NAMALWA (cell line): ENCODE measurements at places on chromosomes 3 and 15.

GRCh38 chr3:37291275-37291700 is 116.9 kb upstream of the LRRFIP2 start:
- DNase-seq, result no peak

DNA sequence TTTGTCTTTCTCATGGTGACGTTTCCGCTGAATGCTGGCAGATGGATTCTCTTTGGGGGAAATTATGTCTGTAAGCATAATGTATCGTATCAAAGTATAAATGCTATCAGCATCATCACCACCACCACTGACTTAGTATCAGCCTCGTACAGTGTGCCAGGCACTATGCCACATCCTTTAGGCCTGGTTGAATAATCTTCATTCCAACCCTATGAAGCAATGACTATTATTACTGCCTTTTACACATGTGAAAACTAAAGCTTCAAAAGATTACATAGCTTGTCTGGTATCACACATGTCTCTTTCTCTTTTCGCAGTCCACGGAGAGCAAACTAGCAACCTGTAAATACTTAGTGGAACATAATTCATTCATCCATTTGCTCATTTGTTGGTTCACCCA is 166.7 kb upstream of the PRICKLE2 start:
- DNase-seq, result no peak

DNA sequence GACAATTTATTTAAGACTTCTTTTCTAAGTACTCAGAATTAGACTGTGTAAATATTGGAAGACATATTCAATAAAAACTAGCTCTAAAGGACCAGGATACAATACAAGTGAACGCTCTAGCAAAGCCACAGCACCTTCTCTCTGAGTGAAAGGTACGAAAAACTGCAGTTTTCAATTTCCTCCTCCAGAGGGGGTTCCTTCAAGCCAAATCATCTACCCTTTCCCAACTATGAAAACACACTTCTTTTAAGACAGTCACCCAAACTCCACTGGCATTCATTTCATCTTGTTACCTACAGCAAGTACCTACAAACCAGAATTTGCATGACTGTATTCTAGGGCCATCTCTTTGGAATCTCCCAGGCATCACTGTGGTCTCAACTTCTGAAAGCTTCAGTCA is 165.8 kb downstream of the ERC2 start:
- peak; percentile 27 for DNase-seq

- no peak for DNase-seq
These were observed 49.5 kb downstream of the GLDN start for GRCh38 chr15:51390966-51391422.

GRCh38 chr3:14146381-14147065 is 21.7 kb downstream of the TMEM43 start:
- DNase-seq, result no peak

DNA sequence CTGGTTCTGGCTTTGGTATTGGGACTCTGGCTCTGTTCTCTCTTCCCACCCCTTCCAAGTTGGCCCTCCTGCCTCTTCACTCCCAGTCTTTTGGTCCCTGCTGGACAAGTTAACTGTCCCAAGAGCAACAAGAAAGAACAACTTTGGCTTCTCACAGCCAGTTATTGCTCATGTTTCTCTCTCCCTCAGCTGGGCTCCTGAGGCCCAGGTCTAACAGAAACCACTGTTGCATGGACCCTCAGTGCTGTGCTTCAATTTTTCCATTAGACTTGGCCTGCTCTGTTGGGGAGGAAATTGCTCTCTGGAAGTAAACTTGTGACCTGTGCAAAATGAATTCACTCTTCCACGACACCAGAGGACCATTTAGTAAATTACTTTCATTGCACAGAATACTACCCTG is 64.5 kb downstream of the CHST2 start:
- DNase-seq, result no peak

- DNase-seq, result no peak
These were observed 47.3 kb downstream of the ADAM10 start for GRCh38 chr15:58702233-58702632.

DNA sequence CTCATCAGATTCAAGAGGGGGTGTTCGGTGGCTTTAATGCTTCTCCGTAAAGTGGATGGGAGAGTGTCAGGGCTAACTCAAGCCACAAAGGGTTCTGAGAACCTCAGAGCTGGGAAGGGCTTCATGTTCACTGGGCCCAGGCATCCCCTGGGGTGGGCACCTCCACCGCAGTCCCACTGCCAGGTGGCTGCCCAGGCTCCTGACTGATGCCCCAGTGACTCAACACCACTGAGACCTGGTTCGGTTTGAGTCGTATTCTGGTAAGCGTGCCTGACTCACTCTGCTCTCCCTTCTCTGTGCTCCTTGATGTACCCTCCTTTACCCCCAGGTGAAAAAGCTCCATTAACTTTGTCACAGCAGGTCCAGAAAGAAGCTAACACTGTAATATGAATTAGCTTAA is 304.6 kb downstream of the RPLP1 start:
- no peak for DNase-seq

- no peak for DNase-seq
These were observed 122.0 kb upstream of the SLC7A14 start for GRCh38 chr3:170707899-170708298.

- no peak for DNase-seq
These were observed 50.4 kb upstream of the MYZAP start for GRCh38 chr15:57541271-57541670.

- no peak for DNase-seq
These were observed 265.8 kb downstream of the TAFA4 start for GRCh38 chr3:68666429-68667136.

GRCh38 chr3:69094467-69095205 is 9.9 kb downstream of the ARL6IP5 start:
- no peak for DNase-seq

DNA sequence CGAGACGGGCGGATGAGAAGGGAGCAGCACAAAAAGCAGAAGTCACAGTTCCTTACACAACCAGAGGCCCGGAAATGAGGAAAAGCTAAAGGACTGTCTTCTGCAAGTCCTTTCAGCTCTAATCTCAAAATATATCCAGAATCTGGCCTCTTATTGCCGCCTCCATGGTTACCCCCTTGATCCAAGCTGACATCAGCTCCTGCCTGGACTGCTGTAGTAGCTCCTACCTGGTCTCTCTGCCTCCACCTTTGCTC is 324.0 kb upstream of the ROPN1 start:
- no peak for DNase-seq

- DNase-seq, result no peak
These were observed 43.5 kb downstream of the FMN1 start for GRCh38 chr15:33150971-33151370.

GRCh38 chr3:103218146-103218545 is 783.3 kb downstream of the ZPLD1 start:
- DNase-seq, result no peak

DNA sequence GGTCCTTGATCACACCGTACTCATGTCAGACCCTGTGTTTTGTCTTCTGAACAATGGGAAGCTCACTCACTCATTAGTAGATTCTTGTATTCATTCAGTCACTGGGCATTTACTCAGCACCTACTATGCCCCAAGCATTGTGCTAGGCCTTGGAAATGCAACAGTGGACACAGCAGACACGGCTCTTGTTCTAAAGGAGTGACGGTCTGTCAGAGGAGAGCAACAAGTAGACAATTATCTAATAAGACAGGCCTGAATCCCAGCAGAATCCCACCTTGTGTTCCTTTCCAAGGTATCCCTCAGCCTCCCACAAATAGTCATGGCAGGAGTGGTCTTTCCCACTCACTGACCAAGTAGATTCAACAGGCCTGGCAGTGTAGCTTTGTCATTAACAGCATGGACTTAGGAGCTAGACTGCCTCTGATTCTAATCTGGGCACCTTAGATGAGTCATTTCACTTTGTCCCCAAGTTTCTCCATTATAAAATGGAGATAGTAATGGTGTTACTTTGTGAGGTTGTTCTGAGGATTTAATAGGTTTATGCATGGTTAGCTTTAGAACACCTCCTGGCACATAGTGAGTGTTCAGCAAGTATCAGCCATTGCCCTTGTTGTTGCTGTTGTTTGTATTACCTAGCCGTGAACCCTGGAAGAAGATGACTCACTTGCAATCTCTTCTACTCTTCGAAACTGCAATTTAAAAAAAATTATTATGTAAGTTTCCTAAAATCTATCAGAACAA is 69.1 kb downstream of the SSUH2 start:
- no peak for DNase-seq

DNA sequence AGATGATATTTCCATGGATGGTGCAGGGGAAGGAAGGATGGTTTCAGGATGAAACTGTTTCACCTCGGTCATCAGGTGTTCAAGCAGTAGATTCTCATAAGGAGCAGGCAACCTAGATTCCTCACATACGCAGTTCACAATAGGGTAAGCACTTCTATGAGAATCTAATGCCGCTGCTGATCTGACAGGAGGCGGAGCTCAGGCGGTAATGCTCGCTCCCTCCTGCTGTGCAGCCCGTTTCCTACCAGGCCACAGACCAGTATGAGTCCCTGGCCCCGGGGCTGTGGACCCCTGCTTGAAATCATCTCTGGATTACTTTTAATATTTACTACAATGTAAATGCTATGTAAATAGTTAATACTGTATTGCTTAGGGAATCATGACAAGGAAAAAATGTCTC is 241.8 kb downstream of the ROBO2 start:
- DNase-seq, result no peak

- no peak for DNase-seq
These were observed 136.7 kb upstream of the ADAMTS9 start for GRCh38 chr3:64824394-64824909.

GRCh38 chr3:73550032-73550431 is 74.7 kb downstream of the PDZRN3 start:
- DNase-seq, result no peak

- DNase-seq, result no peak
These were observed 9.1 kb downstream of the POMGNT2 start for GRCh38 chr3:43096761-43097160.

DNA sequence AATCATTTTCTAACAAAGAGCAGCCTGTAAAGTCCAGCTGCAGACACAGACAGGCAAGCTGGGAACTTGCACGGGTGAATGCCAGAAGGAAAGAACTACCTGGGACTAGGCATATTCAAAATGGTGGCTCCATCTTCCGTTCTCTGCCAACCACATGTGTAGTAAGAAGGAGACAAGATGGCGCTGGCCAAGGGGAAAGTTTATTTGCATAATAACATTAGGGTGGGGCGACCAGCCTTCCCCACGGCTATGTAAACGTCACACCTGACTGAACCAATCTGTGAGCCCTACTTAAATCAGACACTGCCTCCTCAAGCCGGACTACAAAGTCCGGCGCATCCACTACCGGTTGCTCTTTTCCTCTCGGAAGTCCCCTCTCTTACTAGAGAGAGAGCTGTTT is 130.8 kb downstream of the SNRK start:
- DNase-seq, result no peak

GRCh38 chr15:62993066-62993465 is 49.5 kb upstream of the TPM1 start:
- no peak for DNase-seq

- DNase-seq, result no peak
These were observed 169.9 kb downstream of the XXYLT1 start for GRCh38 chr3:195101001-195101583.

DNA sequence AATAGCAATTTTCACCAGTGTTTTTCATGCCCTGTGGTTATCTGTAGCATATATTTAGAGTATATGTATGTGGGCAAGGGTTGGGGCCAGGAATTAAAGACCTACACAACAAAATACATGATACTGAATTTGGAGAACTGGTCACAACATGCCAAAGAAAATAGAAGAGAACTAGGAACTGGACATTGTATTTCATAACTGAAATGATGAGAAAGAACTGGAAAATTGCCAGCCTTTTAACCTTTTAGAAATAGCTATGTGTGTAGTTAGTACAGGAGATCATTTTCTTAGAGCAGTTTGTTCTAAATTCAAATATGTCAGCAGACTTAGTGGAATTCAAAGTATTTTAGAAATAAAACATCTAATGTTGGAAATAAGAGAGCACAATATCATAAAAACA is 227.1 kb upstream of the CGNL1 start:
- DNase-seq, result no peak

GRCh38 chr3:71064956-71065763 is 518.4 kb downstream of the FOXP1 start:
- peak; percentile 60 for DNase-seq

- DNase-seq, result no peak
These were observed 68.8 kb upstream of the DLG1 start for GRCh38 chr3:197367081-197367780.

- no peak for DNase-seq
These were observed 856.1 kb downstream of the SI start for GRCh38 chr3:164222197-164222596.

DNA sequence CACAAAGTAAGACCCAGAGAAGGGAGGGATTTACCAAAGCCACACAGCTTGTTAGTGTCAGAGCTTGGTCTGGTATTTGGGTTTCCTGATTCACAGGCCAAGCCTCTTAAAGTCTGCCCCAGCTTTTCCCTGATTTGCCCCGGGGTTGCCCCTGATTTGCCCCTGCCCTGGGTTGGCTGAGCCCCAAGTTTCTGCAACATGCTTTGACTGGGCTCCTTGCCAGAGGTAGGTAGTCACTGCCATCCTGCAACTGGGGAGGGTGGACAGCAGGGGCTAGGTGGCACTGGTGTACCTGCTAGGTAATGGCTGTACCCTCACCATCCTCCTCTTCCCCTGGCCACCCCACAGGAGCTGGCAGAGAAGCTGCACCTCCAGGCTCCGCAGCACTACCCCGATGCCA is 2.5 kb downstream of the MPI start:
- DNase-seq, result no peak

- no peak for DNase-seq
These were observed 8.4 kb downstream of the ACOX2 start for GRCh38 chr3:58528629-58529028.

DNA sequence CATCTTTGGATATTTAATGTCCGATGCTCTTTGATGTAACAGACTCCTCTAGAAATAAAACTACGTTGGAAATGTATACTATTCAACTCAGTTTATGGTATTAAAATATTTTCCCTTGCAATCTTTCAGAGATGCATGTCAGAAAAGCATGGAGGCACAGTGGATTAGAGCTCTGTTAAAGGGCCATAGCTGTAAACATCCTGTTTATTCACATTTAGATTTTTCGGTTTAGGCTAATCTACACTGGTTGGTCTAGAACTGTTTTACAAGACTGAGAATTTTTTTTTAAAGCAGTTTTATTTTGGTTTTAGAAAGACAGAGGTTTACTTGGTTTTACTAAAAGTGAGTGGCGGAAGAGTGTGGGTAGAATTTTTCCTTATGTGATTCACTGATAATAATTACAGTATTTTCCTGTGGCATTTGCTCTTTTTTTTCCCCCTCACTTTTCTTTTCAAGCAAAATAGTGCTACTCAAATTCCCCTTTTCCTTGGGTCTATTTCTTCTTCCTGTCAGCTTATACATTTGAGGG is 132.1 kb downstream of the IL1RAP start:
- no peak for DNase-seq

DNA sequence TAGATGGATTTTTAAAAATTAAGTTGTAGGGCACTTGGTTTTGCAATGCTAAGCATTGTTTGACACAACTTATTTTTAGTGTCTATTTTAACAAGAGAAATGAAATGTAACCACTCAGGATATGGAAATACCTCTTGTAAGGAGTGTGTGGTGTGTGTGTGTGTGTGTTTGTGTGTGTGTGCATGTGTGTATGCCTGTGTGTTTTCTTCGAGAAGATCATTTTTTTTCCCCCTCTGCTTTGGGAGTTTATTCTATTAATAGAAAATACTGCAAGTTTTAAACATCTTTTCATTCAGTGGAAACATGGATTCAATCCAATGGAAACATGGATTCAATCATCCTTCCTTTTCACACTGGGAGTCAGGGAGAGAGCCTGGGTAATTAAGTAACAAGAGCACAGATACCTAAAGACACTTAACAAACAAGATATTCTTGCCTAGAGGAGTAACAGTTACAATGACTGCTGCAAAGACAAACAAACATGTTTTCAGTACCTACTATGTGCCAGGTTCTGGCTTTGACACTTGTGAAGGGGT is 567.2 kb upstream of the TBL1XR1 start:
- DNase-seq, result no peak

GRCh38 chr15:70077188-70078147 is 20.2 kb downstream of the TLE3 start:
- no peak for DNase-seq
